ENCODE measurements at places on chromosomes 3 and 15. TPM values are rescaled to one million over a fixed set of nuclear protein-coding genes. Genes with fewer than 3 reads are reported as not detected.

The CIP2A gene
- total RNA-seq: 6.2 TPM

The MEF2A gene
- total RNA-seq: 55.9 TPM

The SLC28A1 gene
- total RNA-seq: not detected

The ULK4 gene
- 8.9 TPM for total RNA-seq

The PLA2G4E gene
- not detected for total RNA-seq

The SRGAP3 gene
- total RNA-seq: 7.6 TPM

The LSAMP gene
- 1.0 TPM for total RNA-seq

The A4GNT gene
- total RNA-seq: not detected

The KIF15 gene
- total RNA-seq: 2.9 TPM

The SLC2A2 gene
- total RNA-seq: not detected

The OXTR gene
- total RNA-seq: 30.7 TPM

The DAZL gene
- total RNA-seq: not detected

The SFMBT1 gene
- total RNA-seq: 4.5 TPM

The TERC gene
- total RNA-seq: 23.9 TPM
